ENCODE measurements at places on chromosomes 3 and 15. TPM values are rescaled to one million over a fixed set of nuclear protein-coding genes. Genes with fewer than 3 reads are reported as not detected.

DNA sequence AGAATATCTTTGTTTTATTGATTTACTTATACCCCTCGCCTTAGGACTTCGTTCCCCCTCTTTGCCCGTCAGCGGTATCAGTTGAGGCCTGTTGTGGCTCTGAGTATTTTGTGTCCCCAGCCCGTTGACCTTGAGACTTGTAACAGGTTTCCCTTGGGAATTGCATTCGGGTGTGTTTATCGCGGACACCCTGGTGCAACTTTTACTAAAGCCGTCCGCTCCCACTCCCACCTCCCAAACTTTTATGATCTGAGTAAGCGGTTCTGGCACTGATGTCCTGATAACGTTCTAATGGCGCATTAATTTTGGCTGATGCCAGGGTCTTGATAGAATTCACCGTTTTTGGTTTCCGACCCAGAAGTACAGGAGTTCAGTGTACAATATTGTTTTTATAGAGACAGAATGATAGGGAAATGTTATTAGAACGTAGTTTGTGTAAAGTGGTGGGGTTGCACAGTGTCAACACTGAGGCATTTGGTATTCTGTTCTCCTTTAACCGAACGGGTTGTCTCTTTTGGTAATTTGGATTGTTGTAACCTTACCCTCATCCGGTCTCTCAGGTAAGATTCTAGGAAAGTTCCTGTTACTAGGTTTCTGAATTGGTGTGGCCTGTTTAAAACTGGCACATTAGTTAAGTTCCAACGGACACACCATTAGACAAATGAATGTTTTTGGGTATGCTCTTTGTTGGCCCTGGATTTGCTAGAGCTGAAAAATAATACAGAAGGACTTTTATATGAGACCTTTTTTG lies 47.8 kb downstream of the OIP5 start:
- peak; percentile 20 for DNase-seq

The LRRC2 gene
- 2.5 TPM for total RNA-seq

The CPA3 gene
- total RNA-seq: 6.3 TPM

The NR1I2 gene
- 0.14 TPM for total RNA-seq

- DNase-seq: no peak
Observed at GRCh38 chr3:118544458-118544857, 490.2 kb downstream of the IGSF11 start.

Data from thymus (tissue), 14 donors.